ENCODE measurements at places on chromosomes 16 and 17. TPM values are rescaled to one million over a fixed set of nuclear protein-coding genes. Genes with fewer than 3 reads are reported as not detected.
A peak's percentile ranks its signal among the peaks of the same experiment; 100 is the strongest.

Gene KRT36
- total RNA-seq = not detected

GRCh38 chr16:51971184-51971583 lies 575.8 kb downstream of the TOX3 start:
- DNase-seq = no peak

DNA sequence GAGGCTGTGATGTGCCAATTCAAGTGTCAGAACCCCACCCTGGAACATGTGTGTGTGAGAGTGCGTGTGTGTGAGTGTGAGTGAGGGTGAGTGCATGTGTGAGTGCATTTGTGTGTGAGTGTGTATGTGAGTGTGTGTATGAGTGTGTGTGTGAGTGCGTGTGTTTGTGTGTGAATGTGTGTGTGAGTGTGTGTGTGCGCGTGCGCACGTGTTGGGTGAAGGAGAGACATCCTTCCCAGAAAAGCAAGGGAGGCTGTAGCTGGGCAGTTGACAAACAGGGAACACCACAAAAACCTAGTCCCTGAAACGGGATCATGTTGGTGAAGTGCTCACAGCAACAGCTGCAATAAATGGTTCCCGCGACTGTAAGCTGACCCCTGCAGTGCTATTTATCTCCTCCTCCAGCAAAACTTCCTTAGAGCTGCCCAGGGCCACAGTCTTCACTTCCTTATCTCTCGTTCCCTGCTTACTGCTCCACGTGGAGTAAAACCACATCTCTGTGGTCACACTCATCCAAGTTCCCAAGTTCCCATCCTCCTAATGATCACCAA lies 40.1 kb upstream of the RPL38 start:
- DNase-seq = no peak

DNA sequence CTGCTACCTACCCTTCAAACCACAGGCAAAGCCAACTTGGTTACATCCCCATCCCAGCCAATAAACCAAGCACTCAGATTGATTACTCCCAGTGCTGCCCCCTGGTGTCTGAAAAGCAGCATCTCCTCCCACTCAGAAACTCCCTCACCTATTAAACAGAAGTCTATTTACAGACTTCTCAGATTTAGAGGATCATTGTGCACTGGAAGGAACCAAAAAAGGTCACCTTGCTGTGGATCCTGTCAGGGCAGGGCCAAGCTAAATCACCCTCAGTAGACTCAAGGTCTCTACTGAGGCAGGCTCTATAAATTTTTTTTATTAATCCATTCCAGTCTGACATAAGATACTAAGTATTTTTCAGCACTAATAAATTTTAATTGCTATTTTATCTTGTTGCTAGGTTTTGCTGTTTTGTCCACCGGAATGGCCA lies 17.6 kb downstream of the HIGD1B start:
- peak; percentile 81 for DNase-seq

DNA sequence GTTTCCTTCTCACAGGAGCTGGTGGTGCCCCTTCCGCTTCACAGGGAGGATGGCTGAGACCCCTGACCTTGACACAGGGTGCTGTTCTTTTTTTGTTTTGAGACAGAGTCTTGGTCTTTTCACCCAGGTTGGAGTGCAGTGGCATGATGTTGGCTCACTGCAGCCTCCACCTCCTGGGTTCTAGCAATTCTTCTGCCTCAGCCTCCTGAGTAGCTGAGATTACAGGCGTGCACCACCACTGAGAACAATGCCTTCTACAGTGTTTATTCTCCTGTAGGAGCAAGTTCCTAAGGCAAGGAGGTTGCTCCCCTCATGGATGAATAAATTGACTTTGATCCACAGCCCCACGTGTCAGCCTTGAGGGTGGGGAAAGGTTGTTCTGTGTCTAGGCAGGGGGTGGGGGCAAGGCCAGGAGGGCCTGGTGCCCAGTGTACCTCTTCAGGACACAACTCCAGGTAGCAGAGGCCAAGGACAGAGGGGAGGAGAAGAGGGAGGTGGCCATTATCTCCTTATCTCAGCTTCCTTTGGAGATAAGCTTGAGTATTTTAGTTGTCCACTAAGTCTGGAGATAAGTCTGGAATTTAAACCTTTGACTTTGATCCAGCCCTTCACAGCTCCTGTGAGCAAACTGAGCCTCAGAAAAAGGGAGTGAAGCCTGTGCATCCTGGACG lies 159.4 kb downstream of the SEC14L1 start:
- DNase-seq = no peak

Measured in cerebellum (tissue), 4 donors.